ENCODE measurements at places on chromosomes 6 and 20.

GRCh38 chr6:157232161-157232895 lies 91.0 kb downstream of the TMEM242 start:
- peak; percentile 20 for DNase-seq

DNA sequence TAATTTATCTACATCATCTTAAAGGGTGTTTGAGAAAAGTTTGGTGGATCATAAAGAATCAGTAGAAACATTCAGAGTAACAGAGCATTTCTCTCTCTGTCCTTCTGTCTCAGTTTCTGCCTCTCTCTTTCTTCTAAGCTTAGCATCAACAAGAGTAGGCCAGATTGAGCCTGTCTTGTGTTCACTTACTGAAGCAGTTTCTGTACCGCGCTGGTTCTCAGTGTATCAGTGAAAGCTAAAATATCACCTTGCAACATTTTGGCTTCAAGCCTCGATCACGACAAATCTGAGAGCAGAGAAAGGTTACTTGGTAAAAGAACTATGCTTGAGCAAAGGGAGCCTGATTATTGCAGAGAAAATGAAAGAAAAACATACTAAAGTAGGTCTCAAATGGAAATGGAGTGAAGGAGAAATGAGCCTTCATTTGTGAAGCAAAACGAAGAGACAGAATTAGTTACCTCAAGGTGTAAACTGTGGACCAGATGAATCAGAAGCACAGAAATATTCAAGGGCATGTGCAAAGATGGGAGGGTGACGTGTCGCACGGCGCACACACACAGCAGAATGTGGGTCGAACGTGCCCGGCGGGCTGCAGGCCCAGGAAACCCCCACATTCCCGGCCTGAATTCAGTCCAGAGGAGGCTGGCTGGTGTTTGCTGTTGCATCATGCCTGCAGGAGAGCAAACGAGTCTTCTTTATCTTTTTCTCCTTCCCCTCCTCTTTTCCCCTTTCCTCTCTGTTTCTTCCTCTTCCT lies 509.3 kb downstream of the QKI start:
- DNase-seq = no peak

- DNase-seq = no peak
Measured at GRCh38 chr6:33878562-33878961, 74.8 kb upstream of the MLN start.

- DNase-seq = no peak
Measured at GRCh38 chr20:32227744-32228688, 20.3 kb downstream of the POFUT1 start.

DNA sequence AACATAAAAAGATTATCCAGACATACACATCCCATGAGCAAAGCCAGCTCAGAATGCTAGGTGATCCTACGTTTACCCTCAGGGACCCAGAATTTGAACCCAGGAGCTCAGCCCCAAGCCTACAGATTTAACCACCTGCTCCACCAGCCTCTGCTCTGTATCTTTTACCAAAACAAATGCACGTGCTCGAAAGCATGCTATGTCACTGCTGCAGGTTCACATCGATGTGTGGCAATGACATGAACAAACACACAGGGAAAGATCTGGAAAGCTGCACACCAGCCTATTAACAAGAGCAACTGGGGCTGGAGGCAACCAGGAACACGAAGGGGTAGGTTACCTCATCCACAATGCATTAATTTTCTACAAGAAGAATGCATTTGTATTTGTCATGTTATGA lies 32.1 kb downstream of the PREX1 start:
- no peak for DNase-seq

DNA sequence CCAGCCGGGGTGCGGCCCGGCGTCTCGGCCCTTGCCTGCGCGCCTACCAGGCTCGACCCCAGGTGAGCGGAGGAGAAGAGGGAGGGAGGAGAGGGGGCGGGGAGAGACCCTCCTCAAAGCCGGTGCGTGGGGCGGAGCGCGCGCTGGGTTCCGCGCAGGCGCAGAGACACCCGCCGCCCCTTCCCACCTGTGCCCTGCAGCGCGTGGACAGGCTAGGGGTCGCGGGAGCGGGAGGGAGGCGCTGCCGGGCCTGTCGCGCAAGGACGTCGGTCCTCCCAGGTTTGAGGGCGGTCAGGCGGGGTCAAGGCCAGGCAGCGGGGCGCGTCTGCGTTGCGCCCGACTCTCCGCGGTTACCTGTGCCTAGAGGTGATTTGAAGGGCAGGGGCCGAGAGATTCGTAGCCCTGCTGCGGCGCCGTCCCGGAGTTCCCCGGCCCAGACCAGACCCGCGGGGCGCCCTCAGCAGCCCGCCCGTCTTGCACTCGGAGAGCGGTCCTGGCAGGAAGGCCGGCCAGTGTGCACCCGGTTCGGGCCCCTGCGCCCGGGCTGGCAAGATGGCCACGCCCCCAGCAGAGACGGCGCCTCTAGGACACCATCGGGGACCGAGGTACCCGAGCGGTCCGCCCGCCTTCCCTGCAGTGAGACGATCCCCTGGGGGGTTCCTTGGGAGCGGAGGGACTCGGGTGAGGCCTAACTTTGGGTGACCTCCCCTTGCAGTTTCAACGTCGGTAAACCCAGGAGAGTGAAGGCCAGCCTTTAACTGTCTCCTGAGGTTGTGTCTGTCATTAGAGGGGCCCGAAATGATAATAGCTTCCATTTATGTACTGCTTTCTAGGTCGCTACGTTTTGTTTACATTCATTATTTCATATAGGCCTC lies 546 bp downstream of the C6orf136 start:
- peak; percentile 40 for DNase-seq

- no peak for DNase-seq
Measured at GRCh38 chr6:168589275-168589674, 148.3 kb downstream of the SMOC2 start.

DNA sequence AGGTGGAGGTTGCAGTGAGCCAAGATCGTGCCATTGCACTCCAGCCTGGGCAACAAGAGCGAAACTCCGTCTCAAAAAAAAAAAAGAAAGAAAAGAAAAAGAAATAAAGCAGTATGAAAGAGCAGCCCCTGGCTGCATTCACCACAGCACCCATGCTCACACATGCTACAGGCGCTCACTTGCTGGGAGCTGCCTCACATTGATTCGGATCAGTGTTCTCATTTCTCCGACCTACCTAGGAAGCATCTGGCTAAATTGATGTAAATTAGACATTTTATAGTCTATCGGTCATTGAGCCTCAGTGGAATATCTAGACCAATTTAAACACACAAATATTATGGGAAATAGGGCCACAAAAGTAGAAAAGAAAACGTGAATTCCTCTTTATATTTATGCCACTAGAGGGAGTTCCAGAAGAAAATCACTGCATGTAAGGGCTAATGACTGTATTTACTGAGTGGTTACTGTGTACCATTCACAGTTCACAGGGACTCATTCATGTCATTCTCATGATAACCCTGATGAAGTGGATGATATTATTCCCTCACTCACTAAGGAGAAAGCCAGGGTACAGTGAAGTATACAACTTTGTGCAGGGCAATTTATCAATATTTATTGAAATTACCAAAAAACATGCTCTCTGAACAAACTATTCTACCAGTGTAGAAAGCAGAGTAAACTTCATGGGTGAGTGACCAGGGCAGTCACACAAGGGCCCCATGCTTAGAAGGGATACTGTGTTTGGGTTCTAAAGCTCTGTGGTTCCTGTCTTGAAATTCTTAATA lies 5.3 kb upstream of the MOG start:
- DNase-seq = no peak

DNA sequence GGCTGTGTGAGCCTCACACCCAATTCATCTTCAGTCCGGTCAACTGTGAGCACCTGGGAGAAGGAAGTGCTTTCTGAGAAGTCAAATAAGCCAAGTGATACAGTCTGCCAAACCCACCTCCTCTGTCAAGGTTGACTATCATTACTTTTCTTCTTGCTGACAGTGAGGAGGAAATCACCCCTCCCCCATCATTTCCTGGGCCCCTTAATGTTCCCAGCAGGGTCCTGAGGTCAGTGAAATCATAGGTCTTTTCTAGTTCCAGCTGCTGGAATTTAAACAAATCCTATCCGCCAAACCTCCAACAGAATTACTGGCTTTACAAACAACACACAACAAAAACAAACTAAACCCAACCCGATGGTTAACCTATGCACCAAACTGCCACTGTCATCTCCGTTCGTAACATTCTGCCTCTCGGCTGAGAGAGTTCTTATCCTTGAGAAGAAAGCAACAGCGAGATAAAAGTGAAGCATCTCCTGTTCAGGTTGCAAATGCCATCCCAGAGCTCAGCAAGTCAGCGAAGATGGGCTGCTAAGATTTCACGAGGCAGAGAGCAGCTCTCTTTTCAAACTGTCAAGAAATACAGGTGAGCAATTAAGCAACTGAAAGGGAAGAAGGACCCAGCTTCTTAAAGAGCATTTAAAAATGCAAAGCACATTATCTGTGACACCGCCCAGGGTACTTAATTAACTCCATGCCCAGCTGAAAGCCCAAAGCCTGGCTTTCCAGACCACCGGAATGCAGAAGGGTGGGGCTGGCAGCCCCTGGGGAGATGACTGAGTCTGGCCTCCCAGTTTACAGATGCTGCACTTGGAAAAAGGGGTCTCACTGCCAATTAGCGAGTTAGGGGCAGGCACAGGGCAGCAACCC lies 24.7 kb downstream of the GFOD1 start:
- no peak for DNase-seq

DNA sequence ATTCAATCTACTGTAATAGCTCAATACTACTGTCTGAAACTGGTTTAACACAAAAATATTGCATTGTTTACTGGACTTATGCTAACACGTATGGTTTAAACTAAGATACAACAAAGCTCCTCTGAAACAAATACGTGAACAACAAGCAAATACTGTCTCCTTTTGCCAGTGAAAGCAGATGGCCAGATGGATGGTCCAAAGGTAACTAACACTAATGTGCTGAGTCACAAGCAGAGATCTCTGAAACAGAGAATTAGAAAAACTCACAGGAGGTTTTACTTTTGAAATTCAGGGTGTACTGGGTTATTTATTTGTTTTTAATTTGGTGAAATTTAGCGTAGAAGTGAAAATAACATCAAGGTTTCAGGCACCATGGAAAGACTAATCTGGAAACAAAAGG lies 124.3 kb upstream of the SOX4 start:
- DNase-seq = no peak

GRCh38 chr6:70124882-70125545 lies 177.9 kb downstream of the COL9A1 start:
- DNase-seq = no peak

- no peak for DNase-seq
Measured at GRCh38 chr6:150153905-150154492, 11.2 kb downstream of the PPP1R14C start.

- DNase-seq = no peak
Measured at GRCh38 chr6:43621078-43621835, 7.8 kb downstream of the GTPBP2 start.

DNA sequence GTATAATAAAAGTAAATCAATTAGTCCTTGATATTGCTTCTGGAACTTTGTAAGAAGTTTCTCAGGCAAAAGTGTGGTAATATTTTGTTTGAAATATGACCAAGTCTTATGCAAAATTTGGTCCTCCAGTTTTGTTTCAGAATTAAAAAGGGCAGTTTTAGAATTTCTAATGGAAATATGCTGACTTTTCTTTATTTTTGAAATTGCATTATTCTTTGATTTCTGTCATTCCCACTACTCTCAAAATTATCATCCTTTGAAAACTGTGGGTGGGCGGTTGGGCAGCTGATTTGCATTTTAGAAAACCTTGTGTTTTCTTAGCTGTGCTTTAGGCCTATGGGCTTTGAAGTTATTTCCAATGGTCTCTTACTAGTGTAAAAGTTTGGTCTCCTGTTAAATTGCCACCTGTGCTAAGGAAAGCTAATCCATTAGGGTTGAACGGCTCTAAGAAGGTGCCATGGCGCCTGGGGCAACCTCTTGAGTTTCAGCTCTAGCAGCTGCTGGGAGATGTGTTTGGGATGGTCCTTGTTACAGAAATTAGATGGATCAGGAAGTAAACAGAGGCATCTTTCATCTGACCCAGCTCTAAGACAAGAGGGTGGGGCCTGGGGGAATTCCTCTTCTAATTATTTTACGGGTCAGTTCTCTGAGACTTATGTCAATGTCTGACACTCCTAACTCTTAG lies 880.8 kb upstream of the SLC35B3 start:
- no peak for DNase-seq

DNA sequence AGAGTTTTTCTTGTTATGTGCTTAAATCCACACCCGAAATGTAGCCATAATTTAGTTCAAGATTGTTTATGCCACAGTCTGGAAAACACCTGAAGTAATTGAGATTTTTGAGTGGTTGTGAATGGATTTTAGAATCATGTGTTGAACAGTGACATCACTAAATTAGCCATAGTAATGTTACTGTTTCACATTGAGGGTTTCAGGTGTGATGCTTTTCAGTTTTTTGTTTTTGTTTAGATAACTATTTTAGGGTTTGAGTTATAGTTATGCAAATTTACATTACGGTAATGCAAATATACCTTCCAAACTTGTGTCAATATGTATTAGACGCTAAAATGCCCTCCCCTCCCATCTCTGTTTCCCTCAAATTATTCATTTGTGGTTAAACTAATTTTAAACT lies 22.9 kb downstream of the QKI start:
- no peak for DNase-seq

GRCh38 chr6:52310932-52311331 lies 26.4 kb upstream of the MCM3 start:
- DNase-seq = no peak

DNA sequence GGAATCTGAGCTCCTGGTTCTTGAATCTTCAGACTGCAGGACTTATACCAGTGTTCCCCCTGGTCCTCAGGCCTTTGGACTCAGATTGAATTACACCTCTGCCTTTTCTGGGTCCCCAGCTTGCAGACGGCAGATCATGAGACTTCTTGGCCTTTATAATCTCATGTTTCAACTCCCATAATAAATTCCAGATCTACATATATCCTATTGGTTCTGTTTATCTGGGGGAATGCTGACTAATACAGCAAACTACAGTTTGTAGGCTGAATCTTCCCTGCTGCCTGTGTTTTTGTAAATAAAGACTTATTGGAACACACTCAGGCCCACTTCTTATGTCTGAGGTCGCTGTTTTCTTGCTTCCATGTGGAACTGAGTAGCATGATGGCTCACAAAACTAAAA lies 184.7 kb downstream of the HDGFL1 start:
- no peak for DNase-seq

Measured in T-cell (primary cell).